ENCODE measurements at places on chromosomes 6 and 20.

DNA sequence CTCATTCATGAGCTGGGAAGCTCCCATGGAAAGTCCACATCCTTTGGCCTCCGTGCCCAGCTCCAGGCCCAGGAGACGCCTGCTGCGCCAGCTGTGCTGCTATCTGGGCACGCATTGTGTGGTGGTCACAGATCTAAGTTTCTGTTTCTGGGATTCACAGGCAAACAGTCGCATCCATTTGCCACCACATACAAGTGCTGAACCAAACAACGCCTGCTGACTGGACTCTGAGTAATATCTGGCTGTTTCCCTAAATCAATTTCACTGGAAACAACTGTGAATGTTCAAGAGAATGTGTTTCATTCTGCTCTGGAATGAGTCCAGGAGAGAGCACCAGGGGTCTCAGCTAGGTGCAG, 45.5 kb downstream of the IRF4 start:
- DNase-seq: no peak

DNA sequence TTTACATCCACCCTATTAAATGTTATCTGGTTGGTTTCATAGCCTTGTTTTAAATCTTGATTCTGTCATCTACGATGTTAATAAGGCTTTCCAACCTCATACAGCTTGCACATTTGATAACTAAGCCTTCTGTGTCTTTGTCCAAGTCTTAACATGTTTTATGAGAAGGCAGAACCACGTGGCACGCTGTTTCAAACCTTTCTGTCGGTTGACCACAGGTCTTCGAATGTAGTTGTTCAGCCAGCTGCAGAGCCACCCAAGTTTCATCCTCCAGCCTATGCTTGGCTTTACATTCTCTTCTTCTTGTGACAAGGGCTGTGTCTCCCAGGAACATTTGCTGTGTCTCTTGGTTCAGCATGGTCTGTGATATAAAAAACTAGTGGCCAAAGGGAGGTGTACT, 15.7 kb upstream of the SGK2 start:
- no peak for DNase-seq

DNA sequence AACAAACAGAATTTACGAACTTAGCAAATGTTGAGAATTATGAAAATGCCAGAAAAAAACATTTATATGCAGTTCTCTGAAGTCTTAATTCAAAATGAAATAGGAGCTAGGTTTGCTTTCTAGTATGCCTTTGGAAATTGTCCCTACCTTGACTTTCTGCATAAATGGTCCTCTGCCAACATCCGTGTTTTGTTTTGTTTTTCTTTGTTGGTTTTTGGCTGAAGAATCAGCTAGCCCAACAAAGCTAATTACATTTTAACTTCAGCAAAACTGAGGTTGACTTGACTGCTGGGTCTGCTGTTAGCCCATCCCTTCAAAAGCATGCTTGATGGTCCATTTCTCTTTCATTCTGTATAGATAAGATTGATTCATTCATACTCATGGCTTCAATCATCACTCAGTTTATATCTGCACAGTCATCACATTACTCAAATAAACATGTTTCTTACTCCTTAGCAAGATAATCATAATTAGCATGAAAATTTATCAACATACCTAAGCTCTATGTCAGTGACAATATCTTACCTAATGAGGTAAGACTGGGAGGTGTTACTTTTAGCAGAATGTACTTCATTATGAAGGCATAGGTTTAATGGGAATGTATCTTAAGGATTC, 76.4 kb downstream of the ADGRB3 start:
- no peak for DNase-seq

DNA sequence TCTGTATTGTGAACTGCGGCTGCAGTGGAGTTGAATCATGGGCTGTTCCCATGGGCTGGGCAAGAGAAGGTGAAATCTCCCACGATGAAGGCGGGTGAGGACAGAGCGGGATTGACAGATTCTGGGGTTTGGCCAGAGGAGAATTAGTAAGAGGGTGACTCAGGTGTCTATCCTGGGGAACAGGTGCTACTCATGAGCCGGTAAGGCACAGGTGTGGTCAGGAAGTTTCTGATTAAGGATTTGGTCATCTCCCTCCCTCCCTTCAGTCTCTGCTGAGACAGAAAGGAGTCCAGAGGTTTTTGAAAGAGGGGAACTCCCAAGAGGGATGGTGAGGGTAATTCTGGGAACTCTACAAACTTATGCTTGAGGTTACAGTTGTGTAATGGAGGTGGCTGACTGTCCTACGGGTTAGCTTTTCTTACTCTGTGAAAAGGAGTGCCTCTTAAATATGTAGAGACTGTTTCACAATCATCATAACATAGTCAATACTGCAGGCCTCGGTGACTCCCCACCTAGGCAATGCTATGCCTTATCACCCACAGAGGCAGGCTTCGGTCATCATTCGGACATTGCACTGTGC, 31.5 kb downstream of the SERPINB1 start:
- no peak for DNase-seq

GRCh38 chr20:12838261-12838866, 170.4 kb upstream of the SPTLC3 start:
- DNase-seq: no peak

DNA sequence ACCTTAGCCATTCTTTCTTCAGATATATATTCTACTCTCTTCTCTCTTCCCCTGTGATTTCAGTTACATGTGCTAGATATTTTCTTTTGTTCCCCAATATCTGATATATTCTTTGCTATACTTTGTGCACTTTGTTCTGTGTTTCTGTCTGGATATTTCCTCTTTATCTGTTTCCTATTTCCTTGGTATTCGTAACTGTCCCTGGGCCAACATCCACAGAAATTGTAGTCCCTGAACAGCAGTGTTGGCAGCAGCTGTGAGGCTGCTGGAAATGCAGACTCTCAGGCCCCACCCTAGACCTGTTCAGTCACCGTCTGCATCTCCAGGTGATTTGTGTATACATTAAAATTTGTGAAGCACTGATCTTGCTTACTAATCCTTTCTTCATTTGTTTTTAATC, 522.9 kb upstream of the SOX4 start:
- no peak for DNase-seq

DNA sequence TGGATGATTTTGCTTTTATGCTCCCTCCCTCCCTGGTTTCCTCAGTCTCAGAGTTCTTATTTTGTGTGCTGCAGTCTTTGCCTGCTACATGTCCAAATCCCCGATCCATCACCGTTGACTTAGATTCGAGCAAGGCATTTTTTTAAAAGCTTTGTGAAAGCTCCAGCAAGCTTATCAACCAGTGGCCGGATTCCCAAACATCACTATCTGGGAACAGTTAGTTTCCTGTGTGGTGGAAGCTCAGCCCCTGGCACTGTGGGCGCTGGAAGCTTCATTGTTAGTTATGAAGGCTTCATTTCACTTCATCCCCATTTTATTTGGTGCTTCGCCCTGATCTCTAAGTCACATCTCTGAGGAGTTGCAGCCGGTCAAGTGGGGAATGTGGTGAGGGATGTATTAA, 44.7 kb downstream of the DEK start:
- no peak for DNase-seq

- DNase-seq: no peak
Measured at GRCh38 chr20:5316188-5317158, at the start of gene PROKR2. Gene PROKR2, minus strand, starts transcription at chr20:5316954. Its CDS starts 2,585 bp downstream, at chr20:5314369.

DNA sequence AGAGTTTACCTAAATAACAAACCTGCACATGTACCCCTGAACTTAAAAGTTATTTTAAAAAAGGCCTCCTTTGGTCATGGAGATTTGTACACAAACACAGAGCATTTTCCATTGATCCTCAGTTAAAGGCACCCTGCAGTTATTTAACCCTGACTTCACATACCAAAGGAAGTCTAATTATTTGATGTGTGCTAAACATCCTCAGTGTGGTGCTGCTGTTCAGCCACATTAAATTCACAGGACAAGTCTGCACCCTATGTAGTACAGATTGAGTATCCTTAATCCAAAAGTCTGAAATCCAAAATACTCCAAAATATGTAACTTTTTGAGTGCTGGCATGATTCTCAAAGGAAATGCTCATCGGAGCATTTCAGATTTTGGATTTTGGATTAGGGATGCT, 21.4 kb downstream of the KCNQ5 start:
- no peak for DNase-seq
